Activated T-cell treated with anti-CD3 and anti-CD28 coated beads, Interleukin-2, amount 50 U/mL, for 48 hours (primary cell): ENCODE measurements at places on chromosomes 6 and 20.

DNA sequence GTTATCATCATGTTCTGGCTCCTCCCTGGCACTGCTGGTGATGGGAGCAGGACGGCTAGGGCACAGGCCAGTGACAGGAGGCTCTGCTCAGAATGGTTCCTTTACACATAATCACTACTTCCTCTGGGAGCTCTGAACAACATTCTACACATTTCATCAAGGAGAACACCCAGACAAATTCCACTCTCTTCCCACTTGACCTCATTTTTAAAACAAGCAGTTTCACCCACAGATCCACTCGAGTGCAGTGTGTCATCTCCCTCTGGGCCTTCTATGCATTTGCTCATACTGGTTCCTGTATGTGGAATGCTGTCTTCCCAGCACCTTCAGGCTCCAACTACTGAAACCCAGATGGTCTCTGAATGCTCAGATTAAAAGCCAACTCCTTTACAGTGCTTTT, 84.8 kb downstream of the ELOVL5 start:
- DNase-seq = no peak

GRCh38 chr6:106069478-106069877, 16.7 kb upstream of the PRDM1 start:
- no peak for DNase-seq

DNA sequence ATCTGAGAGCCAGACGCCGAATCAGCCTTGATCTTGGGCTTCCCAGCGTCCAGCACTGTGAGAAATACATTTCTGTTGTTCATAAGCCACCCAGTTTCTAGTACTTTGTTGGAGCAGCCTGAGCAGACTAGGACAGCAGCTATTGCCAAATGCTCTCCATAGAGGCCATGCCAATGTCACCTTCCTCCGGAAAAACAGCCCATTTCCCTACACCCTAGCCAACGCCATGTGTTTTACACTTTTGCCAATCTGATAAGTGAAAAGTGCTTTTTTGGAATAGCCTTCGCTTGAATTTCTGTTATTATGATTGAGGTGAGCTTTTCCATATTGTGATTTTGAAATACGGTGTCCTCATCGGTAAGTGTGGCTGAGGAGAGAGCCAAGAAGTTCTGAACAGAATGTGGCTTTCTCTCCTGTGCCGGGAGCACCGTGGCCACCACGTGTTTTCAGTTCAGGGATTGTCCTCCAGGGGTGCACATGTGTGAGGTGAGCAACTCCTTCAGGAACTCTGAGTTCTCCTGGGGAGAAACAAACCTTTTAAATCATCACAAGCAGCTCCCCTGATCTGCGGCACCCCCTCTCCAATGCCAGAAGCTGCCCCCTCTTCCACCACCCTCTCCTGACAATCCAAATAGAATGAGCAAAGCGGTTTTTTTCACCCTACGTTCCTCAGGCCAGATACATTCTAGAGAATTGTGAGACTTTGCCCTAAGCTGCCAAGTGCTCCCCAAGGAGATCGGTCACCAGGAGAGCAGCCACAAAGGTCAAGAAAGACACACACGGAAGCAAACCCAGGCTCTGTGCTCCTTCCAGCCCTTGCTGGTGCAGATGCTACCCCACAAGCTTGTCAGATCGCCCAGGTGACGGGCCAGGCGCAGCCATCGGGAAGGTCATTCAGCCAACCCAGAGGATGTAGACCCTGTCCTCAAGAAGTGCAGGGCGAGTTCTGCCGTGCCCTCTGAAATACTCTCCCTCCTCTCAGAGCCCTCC, 36.0 kb downstream of the TAF8 start:
- DNase-seq = no peak

DNA sequence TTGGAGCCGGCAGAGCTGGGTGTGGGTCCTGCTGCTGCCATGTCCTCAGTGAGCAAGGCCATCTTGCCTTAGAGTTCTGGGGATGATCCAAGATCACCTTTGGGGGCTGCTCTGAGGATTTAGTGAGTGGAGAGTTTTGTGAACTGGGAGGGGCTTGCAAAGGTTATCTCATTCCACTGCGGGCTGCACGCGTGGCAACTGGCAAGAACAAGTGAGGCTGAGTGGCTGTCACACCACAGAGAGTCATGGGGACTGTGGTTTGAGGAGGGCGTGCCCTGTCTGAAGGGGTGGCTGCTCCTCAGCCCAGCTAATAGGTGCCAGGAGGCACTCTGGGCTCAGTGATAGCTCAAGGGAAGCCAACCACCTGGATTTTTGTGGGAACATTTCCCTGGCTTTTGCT, 37.6 kb downstream of the TTLL9 start:
- no peak for DNase-seq

DNA sequence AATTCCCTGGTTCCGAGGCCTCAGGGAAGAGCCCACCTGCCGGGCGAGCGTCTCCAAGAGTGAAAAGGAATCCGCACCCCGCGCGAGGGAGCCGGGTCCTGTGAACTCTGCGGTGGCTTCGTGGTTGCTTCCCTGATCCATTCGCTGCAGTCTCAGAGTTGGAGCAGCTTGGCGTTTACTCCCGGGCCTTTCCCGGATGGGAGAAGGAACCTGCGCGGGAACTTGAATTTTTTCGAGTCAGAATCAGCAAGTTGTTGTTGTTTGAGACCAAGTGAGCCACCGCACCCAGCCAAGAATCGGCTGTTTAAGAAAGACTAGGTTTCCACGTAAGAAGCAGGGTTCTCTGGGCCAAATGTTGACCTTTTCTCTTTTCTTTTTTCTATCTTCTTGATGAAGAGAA, 12.9 kb downstream of the PRSS16 start:
- no peak for DNase-seq

- DNase-seq = peak; percentile 46
Measured at GRCh38 chr20:10673176-10673841, 490 bp downstream of the JAG1 start.

DNA sequence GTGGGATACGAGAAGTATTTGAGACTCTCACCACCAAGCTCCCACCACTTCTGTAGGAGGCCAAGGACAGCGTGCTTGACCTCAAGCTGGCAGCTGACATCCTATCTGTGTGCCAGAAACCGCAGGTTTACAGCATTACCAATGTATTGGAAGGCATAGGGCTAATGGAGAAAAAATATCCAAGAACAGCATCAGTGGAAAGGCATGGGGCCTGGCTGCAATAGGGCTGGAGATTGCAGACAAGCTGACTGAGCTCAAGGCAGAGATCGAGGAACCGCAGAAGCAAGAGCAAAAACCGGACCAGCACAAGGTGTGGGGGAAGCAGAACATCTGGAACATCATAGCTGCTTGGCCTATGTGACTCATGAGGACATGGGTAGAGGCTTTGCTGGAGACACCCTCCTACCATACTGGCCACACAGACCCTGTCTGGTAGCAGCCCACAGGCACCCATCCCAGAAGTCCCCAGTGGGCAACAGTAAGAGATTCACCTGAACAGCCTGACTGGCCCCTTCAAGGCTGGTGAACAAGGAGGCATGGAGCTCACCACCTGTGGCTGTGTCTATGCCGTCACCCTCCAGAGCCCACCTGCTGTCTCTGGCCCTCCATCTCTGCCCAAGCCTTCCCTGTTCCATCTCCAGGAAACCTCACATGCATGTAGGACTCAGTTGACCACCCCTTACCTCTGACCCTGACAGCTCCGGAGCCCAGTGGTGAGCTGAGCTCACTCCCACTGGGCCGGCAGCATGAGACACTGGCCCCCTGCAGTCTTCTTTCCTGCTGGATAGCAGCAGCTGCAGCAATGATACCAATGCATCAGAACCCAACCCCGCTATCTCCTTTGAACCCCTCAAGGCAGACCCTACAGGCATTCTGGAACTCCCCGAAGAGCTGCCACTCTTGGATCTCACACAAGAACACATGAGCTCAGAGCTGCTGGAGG, 171.1 kb downstream of the KIF6 start:
- DNase-seq = no peak

GRCh38 chr20:62064770-62065673, 659 bp downstream of the TAF4 start:
- DNase-seq = no peak

GRCh38 chr6:149128489-149129145, 188.9 kb upstream of the TAB2 start:
- no peak for DNase-seq

DNA sequence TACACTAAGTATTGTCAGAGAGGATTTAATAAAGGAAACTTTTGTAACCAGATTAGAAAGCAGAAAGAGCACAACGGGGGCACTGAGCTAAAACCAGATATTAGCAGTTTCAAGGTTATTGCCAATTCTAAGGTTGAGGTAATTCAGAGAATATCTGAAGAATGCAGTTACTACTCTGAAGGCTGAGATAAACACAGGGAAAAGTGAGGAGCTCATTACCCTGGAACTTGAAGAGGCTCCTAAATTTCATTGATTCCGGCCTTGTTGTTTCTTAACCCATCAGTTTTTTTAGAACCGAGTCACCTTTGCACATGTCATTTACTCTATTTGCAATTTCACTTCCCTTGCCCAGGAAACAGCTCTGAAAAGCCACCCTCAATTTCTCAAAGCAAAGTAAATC, 72.4 kb upstream of the BTBD3 start:
- no peak for DNase-seq

DNA sequence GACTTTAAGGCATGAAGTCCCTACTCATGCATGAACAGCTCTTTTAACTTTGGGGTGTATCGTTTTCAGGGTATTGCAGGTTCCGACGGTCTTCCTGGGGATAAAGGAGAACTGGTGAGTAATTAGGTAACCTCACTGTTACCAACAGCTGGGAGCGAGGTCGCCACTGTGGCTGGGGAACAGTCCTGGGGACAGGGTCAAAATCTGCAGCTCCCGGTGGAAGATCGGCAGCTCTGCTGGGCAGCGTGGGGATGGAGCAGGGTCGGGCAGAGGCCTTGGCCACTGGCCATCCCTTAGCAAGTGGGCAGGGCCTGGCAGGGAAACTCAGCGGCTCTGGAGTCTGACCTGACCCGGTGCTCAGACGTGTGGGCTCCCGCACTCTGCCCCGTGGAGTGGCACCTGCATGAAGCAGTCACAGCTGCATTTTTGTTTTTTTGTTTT, 16.1 kb downstream of the COL9A3 start:
- DNase-seq = no peak

DNA sequence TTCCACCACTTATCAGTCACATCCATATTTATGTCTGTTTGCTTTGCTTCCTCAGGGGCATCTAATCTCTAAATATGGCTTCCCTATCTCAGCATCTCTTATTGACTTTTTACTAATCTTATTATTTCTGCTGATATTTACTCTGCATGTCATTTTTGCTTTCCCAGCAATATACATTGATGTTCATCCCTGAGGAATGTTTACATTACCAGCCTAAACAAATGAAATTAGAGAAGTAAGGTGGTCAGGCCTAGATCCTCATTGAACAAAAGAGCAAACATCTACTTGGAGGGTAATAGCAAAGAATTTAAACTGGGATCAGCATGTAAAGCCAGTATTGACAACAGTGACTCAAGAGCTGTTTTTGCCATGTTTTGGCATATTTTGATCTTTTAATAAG, 546.4 kb downstream of the MMUT start:
- DNase-seq = no peak
